ENCODE measurements at places on chromosomes 4 and X.

DNA sequence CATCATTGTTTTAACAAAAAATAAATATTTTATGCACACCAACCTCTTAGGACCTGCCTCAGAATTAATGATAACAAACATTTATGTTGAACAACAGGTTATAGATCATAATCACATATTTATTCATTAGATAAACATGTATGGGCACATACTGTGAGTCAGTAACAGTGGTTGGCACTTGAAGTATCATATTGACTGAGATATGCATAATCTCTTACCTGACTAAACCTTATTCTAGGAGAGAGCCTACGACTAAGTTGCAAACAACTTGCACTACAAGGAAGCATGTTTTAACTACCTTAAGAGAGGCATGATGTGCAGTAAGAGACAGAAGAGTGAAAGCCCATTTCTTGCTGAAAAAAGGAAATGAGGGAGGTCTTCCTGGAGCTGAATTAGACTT, 6.5 kb upstream of the DACH2 start:
- DNase-seq, result no peak

DNA sequence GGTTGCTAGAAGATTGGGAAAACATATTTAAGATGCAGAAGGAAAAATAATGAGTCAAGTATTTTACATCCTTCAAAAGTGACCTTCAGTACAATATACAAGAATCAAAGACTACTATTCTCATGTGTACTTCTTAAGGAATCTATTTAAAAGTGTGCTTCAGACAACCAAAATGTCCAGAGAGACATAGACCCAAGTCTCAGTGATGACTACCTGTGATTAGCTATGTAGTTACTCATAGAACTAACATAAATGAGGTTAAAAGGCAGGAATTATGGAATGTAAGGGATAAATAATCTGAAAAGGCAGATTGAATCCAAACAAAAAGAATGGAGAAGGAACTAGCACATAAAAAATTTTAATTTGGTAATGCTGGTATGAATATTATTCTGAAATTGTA, 634.7 kb upstream of the FAM241A start:
- no peak for DNase-seq

DNA sequence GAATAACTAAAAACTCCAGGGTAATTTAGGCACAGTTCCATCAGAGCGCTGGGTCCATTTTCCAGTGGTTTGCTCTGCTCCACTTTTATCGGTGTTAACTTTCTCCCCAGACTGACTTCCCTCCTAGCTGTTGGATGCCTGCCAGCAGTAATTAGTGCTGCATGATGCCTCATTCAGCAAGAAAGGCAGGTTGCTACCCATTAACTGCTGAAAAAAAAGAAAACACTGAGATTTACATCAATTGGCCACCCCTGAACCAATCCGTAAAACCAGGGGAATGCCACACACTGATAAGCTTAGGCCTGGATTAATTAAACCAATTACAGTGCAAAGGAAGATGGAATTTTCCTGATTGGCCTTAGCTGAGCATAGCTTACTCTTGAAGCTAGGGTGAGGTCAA, 182.4 kb upstream of the CXXC4 start:
- DNase-seq, result no peak

DNA sequence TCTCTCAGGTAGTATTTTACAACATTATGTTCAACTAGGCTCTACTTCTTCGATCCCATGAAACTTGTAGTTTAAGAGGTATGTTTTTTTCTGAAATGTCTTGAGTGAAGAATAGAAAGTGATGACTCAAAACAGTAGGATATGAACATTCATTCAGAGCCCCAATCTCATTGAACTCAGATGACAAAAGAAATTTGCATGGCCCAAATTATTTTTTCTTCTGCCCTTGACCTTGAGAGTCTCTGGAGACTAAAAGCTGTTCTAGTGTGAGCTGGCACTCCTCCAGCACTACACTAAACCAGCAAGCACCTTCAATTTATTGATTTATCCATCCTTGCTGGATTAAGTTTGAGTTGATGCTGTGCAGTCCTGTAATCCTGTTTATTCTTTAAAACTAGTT, 4.0 kb downstream of the DCLK2 start:
- DNase-seq, result no peak

GRCh38 chr4:75251547-75251946, 262.7 kb downstream of the RCHY1 start:
- no peak for DNase-seq

- no peak for DNase-seq
These were observed 745.8 kb upstream of the GALNTL6 start for GRCh38 chr4:171067422-171067821.

DNA sequence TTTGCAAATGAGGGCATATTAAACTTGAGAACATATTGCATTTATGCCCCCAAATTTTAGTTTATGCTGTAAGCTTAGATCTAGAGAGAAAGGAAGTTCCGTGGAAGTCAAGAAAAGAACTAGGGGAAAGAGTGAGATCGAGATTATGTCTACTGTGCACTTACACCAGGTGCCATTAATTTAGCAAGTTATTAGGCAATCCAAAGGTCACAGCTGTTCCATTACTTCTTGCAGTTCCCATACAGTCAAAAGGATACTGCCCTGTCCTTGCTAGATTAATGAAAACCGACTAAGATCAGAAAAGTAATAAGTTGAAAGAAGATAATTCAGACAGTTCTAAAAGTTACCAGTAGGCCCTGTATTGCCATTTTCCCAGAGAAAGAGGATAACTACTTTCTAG, 49.3 kb upstream of the SLC7A11 start:
- no peak for DNase-seq

DNA sequence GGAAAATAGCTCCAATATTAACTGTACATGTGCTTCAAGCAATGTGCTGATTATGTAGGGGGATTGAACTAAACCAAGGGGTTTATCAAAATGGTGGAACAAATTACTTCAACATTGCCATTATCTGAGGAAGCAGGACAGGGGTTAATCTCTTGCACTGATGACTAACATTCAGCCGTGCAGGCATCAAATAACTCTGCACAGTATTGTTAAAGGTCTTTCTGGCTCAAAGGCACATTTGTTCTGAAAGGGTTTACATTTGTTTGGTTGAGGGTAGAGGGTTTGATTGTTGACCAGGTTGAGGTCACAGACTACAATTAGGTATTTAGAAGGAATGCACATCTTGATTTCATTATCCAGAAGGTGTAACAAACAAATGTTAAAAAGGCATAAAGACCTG, 32.2 kb upstream of the CCSER1 start:
- no peak for DNase-seq

DNA sequence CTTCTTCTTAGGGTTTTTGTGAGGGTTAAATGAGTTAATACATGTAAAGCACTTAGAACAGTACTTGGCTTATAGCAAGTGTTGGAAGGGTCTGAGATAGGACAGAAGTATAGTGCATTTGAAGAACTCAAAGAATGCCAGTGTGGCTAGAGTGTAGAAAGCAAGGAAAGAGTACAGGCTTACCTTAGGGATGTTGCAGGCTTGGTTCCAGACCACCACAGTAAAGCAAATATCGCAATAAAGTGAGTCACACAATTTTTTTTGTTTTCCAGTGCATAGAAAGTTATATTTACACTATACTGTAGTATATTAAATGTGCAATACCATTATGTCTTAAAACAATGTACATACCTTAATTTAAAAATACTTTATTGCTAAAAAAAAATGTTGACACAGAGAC, 41.3 kb downstream of the KIF4A start:
- DNase-seq, result no peak

All from chondrocyte (in vitro differentiated cells).